Activated CD4-positive, alpha-beta T cell treated with anti-CD3 and anti-CD28 coated beads, Interleukin-10, Interleukin-2, amounts not matched to agents 100 ng/mL and 50 ng/mL, durations not matched to agents 16 hours and 8 hours (primary cell): ENCODE measurements at places on chromosomes 11 and 22.
A peak's percentile ranks its signal among the peaks of the same experiment; 100 is the strongest.

- DNase-seq = no peak
These were observed 518.6 kb downstream of the MIAT start for GRCh38 chr22:27175974-27176373.

DNA sequence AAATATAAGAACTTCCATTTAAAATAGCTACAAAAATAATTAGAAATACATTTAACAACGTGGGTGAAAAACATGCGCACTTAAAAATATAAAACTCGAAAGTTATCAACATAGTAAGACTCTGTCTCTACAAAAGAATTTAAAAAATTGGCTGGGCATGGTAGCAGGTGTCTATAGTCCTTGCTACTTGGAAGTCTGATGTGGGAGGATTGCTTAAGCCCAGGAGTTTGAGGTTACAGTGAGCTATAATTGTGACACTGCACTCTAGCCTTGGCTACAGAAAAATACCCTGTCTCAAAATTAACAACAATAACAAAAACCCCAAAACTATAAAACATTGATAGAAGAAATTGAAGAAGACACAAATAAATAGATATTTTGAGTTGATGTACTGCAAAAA lies 13.8 kb upstream of the CASP12 start:
- DNase-seq = no peak

- DNase-seq = no peak
These were observed 15.7 kb upstream of the GNB1L start for GRCh38 chr22:19870153-19871022.

DNA sequence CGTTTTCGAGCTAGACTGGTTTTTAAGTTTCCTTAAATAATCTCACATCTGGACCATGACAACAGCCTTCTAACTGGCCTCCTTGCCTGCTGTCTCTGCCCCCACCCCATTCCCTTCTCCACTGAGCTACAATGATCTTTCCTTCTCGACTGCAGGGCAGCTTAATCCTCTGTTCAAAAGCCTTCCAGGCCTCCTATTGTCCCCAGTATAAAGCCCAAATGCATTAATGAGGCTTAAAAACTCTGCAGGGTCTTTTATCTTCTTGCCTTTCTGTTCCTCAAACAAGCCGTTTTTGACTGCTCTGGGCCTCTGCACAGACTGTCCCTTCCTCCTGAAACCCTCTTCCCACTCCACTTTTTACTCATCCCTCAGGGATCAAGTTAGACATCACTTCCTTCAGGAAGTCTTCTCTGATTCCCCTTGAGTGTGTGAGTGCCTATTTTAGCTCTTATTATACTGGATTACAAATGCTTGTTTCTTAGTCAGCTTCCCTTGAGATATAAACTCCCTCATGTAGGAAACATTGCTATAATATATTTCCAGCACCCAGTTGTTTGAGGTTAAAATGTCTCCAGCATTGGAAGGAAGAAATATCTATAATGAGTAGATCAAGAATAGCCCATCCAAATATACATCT lies 23.6 kb upstream of the PAMR1 start:
- DNase-seq = no peak

DNA sequence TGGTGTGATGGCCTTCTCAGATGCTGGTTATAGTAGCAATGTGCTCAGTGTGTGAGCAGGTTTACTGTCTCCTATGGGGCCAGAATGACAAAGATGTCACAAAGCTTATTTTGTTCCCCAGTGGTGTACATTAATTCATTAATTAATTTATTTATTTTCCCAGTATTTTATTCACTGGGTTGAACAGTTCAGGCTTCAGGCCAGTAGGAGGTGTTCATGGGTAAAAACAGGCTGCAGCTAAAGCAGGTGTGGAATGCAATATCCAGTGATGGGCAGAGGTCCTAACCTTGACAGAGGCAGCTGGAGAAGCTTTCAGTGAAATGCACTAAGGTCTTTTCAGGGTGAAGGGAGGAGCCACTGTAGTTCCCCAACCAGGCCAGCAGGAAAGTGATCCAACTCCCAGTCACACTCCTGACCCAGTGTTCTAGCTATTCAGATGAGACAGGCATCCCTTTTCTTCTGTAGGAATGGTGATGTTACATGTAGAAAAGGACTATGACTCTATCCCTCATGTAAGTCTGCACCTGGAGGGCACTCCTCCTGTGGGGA lies 7.8 kb upstream of the FANCF start:
- no peak for DNase-seq

DNA sequence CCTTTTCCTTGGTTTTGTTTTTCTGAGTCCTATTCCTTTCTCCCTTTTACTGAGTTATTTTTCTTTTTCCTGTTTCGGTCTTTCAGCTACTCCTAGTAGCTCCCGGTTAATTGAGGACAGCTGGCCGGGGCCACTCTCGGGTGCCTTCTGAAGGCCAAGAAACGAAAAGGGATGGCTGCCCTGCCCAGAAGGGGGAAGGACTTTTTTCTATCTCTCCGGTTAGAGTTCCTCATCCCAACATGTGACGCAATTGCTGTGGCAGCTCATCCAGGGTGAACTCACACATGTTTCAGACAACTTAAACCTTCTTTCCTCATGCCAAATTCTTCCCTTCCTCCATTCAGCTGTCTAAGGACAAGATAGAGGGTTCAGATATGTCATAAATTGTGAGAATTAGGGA lies 83.6 kb downstream of the PIWIL4 start:
- DNase-seq = no peak

GRCh38 chr22:44918166-44918924 lies 91.5 kb downstream of the PHF21B start:
- no peak for DNase-seq

DNA sequence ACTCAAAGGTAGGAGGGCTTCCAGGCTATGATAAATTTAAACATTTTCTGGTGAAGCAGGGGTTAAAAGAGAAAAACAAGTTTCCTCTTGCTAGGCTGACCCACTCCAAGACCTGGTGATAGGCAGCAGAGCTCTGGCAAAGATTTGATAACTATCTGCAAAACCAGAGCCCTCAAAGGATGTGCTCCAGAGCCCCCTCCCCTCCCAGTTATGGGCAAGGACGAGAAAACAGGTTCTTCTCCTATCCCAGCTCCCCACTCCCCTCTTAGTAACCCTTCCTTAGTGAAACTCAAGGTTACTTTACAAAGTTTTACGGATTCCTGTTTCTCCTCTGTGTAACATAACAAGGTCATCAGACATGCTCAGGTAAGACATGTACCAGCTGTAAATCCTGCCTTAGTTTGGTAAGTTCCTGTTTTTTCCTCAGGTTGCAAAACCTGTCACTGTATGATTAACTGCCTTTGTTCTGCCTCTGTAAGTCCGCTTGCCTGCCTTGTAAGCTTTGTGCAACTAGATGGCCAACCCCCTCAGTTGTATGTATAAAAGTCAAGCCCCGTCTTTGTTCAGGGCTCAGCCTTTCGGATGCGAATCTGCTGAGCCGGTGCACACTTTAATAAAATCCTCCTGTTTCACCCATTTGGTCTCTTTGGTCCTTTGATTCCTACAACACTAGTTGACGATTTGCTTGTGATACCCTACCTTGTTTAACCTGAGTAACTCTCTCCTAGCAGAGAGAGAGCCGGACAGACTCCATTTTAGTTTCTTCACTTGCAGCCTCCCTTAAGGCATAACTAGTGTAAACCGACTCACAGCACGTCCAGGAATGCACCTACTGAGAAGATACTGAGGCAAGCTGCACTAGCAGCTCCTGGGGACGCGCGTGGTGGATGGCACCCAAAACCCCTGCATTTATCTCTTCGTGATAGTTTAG lies 13.9 kb downstream of the APOBEC3H start:
- no peak for DNase-seq

- no peak for DNase-seq
These were observed 10.6 kb upstream of the AIFM3 start for GRCh38 chr22:20956258-20957101.

- DNase-seq = no peak
These were observed 408.7 kb downstream of the BRD1 start for GRCh38 chr22:49418943-49419342.

DNA sequence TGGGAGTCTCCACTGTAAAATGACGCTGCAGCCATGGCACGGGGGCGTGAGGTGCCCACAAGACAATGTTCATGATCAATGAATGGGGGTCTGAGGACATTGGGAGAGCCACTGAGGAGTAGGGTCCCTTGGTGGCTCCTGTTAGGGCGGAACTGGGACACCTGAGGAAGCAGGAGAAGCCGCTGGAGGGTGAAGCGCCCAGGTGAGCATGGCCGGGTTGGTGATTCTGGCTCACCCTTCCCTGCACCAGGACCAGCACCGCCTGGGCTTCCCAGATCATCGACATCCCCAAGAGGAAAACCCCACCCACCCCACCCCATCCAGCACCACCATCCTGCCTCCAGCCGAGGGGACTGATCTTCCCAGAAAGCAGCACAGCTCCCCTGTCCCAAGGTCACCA lies 30.6 kb downstream of the SHANK2 start:
- no peak for DNase-seq

- no peak for DNase-seq
These were observed 163.7 kb upstream of the ZBED5 start for GRCh38 chr11:11021563-11021962.

DNA sequence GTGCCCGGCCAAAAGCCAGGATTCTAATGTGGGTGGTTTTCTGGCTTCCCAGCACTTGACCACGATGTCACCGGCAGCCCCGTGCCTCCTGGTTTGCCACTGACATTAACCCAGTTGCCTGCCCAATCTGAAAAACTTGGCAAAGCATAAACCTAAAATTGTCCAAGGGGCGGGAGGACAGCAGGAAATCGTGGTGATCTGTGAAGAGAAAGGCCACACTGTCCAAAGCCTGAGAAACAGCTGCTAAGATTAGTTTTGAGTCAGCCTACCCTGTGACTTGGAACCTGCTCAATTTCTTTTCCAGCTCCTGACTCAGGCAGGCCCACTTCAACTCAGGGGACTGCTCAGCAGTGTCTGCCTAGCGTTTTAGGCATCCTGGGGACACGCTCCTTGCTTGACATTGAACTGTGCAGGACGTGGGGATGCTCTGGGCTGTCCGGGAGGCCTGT lies 8.2 kb upstream of the F2 start:
- no peak for DNase-seq

- peak; percentile 14 for DNase-seq
These were observed 5.5 kb downstream of the SEPTIN3 start for GRCh38 chr22:41974691-41975290.

- no peak for DNase-seq
These were observed 143.3 kb upstream of the TBCEL start for GRCh38 chr11:120880498-120881175.

GRCh38 chr11:118666371-118666770 lies 13.1 kb downstream of the TREH start:
- no peak for DNase-seq

DNA sequence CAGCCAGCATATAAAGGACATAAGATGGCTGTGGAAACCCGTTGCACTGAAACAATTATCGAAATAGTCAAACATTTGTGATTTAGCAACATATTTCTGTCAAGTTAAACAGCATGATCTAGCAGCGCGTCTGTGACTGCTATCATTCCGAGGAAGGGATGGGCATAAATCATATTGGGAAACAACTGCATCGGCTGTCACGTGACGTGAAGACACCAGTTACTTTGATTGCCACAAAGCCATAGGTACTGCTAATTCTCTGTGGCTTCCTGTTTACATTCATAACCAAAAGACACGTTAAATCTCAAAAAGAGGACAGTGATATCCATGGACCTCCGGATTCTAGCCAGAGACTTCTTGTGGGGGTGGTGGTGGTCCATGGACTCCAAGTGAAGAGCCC lies 87.8 kb downstream of the CACNA1I start:
- DNase-seq = peak; percentile 60

DNA sequence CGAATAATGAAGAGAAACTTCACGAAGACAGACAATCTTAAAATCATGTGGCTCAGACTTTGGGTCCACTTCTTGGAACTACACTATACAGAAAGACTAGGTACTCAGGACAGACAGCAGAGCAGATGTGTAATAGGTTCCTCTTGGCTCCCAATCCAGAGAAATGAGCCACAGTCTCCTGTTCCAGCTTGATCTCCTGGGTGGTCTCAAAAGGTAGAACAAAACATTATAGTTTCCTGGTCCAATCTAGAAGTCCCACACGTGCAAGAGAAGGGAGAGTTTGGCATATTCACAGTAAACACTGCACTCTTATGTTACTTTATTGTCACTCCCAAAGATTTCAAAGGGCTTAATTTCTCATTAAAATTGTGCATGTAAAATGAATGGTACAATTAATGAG lies 134.5 kb upstream of the FIBIN start:
- DNase-seq = no peak

DNA sequence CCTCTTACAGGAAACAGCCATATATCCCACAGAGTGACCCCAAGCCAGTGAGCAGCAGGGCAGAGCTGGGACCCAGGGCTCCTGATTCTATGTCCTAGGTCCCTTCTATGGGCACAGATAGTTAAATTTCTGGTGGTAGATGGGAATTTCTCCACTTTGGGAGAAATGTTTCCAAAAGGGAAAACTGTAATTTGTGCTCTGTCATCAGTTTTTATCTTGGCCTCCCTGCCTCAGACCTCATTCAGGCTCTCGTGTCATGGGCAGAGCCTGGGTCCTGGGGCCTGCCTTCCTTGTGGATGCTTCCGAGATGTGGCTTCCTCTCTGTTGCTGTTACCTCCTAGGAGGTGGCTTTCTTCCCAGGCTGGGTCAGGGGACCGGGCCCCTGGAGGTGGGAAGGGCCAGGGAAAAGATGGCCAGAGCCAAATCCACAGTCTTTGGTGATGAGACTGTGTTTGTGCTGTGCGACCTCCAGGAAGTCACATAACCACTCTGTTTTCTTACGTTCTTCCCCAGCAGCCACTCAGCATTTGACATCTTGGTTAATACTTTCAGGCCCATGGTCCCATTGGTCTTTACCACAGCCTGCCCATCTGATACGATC lies 8.6 kb downstream of the LRRC32 start:
- DNase-seq = no peak

DNA sequence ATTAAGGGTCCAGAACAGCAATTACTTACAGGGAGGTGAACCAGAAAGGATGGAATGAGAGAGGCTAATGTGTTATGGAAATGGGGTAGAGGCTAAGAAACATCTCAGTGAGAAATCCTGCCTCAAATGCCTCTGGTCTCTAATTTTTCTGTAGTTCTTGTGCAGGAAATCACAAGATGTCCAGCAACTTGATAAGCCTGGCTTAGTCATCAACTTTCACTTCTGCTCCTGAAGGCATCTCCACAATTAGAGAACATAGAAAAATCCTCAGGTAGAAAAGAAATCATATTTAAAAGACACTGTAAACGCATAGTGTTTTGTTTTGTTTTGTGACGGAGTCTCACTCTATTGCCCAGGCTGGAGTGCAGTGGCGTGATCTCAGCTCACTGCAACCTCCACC lies 18.7 kb downstream of the MRGPRX4 start:
- no peak for DNase-seq

DNA sequence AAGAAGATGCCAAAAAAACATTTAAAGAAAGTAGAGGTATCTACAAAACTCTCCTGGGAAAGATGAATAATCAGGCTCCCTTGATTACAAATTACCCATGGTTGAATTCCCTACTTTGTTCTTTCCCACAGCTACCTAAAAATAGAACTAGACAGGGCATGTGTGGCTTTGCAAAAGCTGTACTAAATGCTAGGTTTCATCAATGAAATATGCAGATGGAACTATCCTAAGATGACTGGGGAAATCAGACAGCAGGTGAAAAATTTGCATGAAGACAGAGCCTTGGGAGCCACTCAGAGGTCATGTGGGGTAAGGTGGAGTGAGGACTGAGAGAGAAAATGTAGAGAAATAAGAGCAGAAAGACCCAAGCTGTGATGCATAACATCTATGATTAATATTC lies 14.7 kb downstream of the LAYN start:
- no peak for DNase-seq
